ENCODE measurements at places on chromosomes 1 and 21.

GRCh38 chr1:222421380-222421779, 126.5 kb downstream of the HHIPL2 start:
- no peak for DNase-seq

DNA sequence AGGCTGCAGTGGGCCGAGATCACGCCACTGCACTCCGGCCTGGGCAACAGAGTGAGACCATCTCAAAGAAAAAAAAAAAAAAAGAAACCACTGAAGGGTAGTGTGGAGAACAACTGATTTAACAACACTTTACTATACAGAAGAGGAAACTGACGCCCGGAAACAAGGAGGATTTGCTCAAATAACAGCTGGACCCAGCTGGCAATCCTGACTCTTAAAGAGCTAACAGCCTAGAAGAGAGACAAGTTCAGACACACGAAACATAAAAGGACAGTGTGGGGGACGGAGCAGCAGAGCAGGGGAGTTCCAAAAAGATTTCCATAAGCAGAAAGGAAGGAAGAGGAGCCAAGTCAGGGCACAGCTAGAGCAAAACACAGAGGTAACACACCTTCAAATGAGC, 4.4 kb downstream of the ECHDC2 start:
- no peak for DNase-seq

DNA sequence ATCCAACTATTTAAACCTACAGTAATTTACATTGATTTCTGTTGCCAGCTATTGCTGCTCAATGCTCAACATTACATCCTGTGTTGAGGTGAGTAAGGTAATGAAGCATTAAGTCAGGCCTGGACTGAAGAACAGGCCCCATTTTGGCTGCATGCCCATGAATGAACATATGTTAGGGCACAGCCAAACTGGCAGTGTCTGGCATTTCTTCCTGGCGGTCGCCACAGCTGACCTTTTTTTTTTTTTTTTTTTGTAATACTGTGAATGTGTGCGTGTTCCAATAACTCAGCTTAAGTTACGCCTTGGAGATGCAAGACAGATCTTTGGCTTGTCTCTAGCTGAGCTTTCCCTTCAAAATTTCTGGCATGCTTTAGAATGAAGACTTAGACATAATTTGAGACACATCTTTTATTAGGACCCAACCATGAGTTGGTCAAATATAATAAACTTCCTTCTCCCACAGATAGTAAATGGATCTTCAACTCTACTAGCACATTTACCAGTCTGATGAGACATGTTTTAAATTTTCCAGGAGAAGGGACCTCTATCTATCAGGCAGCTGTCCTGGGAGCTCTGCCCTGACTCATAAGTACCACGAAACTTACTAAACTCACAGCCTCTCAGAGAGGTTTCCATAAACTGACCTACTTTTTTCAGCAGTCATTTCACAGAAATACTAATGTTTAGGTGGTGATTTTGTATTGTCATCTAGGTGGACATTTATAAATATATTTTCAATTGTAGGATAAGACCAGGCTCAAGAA, 341.1 kb upstream of the RUNX1 start:
- DNase-seq, result peak; percentile 26

- DNase-seq, result no peak
Measured at GRCh38 chr1:177311586-177311985, 140.8 kb downstream of the BRINP2 start.

- no peak for DNase-seq
Measured at GRCh38 chr1:84598846-84599741, 24.9 kb upstream of the CTBS start.

- no peak for DNase-seq
Measured at GRCh38 chr1:99655376-99655775, 9.5 kb downstream of the PALMD start.

GRCh38 chr1:233278631-233279030, 16.9 kb downstream of the PCNX2 start:
- no peak for DNase-seq

Measured in activated naive CD4-positive, alpha-beta T cell treated with anti-CD3 and anti-CD28 coated beads for 36 hours (primary cell).